RCC 7860 (cell line): ENCODE measurements at places on chromosomes 6 and 20.
A peak's percentile ranks its signal among the peaks of the same experiment; 100 is the strongest.

GRCh38 chr6:85756982-85757381 is 114.3 kb upstream of the SYNCRIP start:
- DNase-seq: no peak

GRCh38 chr6:7264041-7264440 is 49.0 kb downstream of the SSR1 start:
- DNase-seq: no peak

GRCh38 chr6:105514306-105514705 is 111.4 kb upstream of the PREP start:
- DNase-seq: no peak

GRCh38 chr6:92433911-92434310 is 985.4 kb downstream of the EPHA7 start:
- no peak for DNase-seq

- DNase-seq: no peak
Measured at GRCh38 chr6:101705866-101706265, 312.4 kb downstream of the GRIK2 start.

DNA sequence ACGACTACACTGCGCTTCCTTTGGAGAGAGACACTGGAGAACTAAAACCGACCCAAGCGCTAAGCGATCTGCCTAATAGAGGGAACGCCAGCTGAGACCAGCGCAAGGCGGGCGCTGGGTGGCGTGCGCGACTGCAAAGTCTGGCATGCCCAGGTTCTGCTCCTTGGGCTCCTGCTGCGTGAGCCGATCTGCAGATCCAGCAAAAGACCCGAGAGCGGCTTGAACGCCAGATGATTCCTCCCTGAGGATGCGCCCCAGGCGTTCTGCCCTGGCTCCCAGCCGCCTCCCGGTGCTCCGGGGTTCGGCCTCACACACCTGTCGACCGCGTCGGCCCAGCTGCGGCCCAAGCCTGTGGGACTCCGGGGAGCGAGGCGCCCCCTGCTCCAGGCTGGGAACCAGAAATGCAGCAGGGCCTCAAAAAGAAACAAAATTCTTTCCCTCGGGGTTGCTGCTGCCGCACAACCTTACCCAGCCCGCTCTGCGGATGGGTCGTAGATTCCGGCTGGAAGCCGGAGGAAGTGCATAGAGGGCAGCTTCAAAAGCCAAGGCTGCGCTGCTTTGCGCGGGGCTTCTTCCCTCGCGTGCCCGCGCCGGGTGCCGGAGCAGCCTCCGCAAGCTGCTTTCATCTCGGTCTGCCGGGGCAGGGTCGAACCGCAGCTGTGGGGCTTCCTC is 17.9 kb upstream of the PRDM13 start:
- no peak for DNase-seq

GRCh38 chr20:59157531-59157930 is 6.1 kb upstream of the ZNF831 start:
- DNase-seq: no peak

- no peak for DNase-seq
Measured at GRCh38 chr6:14770572-14770971, 475.3 kb upstream of the JARID2 start.

- no peak for DNase-seq
Measured at GRCh38 chr6:91442342-91442741, 855.5 kb upstream of the MAP3K7 start.

GRCh38 chr6:136956590-136957544 is 34.8 kb downstream of the SLC35D3 start:
- no peak for DNase-seq

DNA sequence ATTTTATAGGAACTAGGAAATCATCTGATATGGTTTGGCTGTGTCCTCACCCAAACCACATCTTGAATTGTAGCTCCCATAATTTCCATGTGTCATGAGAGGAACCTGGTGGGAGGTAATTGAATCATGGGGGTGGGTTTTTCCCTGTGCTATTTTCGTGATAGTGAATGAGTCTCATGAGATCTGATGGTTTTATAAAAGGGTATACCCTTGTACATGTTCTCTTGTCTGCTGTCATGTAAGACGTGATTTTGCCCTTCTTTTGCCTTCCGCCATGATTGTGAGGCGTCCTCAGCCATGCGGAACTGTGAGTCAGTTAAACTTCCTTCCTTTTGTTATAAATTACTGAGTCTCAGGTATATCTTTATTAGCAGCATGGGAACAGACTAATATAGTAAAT is 27.9 kb downstream of the EPM2A start:
- no peak for DNase-seq

DNA sequence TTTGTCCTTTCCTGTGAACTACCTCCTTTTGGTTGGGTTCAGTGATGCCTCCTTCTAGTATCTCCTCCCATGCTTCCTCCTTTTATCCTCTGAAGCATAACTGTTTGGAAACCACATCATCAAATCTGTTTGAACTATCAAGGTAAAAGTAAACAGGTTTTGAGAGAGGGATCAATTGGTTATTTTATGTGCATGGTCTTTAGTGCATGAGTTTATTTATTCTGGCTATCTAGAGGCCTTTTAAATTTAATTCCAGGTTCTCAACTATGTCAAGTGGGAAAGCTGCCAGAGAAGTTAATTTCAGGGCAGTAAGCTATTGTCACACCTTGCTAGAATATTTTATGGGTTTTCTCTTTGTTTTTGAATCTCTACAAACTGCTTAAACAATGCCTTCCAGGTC is 54.1 kb downstream of the WASF1 start:
- no peak for DNase-seq

DNA sequence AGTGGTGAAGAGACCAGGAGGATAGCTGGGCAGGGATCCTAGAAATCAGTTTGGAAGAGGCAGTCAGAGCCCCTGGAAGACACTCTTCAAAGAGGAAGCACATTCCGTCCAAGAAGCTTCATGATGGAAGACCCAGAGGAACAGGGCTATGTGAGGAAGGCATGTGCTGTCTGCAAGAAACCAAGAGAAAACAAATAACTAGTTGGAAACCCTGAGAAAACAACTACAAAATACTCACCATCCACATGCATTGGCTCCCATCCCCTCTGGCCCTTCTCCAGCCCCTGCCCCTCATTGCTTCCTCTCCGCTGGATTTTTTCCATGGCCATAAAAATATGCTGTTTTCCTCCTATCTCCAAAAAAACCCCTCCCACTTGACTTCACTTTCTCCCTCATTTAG is 40.9 kb upstream of the SMOC2 start:
- no peak for DNase-seq

GRCh38 chr20:50852085-50852484 is 57.2 kb downstream of the BCAS4 start:
- DNase-seq: no peak

DNA sequence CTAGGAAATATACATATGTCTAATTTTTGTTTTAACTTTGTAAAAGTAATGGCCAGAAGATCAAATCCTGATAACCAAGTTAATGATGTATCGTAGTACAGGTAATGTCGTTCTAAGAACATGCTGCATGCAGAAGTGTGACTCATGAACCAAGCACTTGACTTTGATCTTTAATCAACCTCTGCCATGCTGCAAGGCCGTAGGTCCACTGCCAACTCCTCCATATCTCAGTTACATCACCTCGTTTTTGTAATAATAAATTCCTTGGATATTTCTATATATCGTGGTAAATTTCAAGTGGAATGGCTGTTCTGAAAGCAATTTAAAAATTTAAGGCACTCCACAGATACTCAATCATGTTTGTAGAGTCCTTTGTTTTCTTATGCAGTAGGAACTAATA is 771.7 kb downstream of the EPHA7 start:
- DNase-seq: no peak

DNA sequence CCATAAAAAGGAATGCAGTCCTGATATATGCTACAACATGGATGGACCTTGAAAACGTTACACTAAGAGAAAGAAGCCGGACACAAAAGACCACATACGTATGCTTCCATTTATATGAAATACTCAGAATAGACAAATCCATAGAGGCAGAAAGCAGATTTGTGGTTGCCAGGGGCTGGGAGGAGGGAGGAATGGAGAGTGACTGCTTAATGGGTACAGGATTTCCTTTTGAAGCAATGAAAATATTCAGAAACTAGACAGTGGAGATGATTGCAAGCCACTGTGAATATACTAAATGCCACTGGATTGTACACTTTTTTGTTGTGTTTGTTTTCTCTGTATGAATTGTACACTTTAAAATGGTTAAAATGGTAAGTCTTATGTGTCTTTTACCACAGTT is 29.4 kb upstream of the CDKN1A start:
- DNase-seq: no peak

GRCh38 chr20:50601511-50602431 is 89.6 kb downstream of the RIPOR3 start:
- no peak for DNase-seq

DNA sequence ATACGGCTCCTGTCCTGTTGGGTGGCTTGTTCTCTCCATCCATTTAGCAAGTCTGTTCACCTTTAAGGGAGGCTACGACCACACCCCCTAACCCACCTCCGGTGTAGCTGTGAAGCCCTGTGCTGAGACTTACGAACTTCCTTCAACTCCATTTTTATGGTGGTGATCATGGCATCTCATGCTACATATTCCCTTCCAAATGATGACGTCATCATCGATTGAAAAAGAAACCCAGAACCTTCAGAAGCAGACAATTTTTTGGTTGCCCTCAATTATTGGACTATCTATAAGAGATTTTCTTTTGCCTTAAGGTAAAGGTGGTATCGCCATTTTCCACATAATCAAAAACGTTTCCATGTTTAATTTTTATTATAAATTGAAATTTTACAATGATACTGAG is 389.0 kb downstream of the CBLN4 start:
- DNase-seq: no peak

GRCh38 chr6:148221196-148221979 is 121.2 kb upstream of the SASH1 start:
- DNase-seq: peak; percentile 23

DNA sequence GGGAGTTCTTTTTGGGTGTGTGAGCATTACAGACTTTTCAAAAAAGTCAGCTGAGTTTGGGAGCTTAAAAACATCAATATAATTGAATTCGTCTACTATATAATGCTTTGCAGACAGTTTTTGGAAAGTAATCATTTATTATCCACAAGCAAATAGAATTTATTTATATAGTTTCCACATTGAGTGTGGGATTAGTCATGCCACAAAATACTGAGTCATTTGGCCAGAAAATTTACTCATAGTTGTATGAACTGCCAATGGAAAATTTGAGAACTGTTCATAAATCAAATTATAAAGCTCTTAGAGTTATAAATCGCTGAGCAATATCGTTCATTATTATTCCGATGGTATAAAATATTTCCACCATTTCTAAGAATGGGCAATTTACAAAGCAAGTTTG is 5.0 kb downstream of the BEND6 start:
- peak; percentile 28 for DNase-seq

DNA sequence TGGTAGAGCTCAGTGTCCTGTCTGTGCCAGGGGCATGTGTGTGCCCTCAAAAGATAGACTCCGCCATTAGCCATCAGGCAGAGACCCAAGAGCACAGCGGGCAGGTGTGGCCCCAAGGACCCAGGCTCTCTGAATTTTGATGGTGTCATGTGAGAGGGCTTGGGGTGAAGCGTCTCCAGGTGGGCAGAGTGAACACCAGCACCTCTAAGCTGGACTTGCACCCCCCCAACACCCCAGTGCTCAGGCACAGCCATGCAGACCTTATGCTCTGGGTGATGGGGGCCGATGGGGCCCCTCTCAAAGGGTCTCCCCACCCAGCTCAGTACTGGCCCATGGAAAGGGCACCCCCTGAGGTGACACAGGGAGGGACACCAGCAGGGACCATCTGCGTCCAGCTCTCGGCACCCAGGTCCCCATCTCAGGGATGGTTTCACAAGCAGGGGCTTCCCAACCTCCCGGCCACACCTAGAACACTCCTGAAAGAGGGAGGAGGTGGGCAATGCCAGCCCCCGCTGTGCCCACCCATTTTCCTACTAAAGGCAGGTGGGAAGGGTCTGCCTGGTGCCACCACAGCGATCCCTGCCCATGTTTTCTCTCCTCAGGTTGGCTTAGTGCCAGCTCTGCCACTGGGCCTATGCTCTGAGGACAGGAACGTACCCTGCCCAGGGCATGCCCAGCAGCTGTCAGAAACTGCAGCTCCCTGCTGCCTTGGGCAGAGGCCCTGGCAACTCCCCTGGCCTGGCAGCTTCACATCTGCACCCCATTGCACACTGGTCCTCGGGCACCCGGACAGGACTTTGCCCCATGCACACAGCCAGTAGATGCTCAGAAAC is 3.5 kb downstream of the CST7 start:
- DNase-seq: no peak

- DNase-seq: peak; percentile 1
Measured at GRCh38 chr20:14450256-14450655, 112.8 kb upstream of the FLRT3 start.

GRCh38 chr6:153392156-153392555 is 261.1 kb upstream of the RGS17 start:
- DNase-seq: no peak

DNA sequence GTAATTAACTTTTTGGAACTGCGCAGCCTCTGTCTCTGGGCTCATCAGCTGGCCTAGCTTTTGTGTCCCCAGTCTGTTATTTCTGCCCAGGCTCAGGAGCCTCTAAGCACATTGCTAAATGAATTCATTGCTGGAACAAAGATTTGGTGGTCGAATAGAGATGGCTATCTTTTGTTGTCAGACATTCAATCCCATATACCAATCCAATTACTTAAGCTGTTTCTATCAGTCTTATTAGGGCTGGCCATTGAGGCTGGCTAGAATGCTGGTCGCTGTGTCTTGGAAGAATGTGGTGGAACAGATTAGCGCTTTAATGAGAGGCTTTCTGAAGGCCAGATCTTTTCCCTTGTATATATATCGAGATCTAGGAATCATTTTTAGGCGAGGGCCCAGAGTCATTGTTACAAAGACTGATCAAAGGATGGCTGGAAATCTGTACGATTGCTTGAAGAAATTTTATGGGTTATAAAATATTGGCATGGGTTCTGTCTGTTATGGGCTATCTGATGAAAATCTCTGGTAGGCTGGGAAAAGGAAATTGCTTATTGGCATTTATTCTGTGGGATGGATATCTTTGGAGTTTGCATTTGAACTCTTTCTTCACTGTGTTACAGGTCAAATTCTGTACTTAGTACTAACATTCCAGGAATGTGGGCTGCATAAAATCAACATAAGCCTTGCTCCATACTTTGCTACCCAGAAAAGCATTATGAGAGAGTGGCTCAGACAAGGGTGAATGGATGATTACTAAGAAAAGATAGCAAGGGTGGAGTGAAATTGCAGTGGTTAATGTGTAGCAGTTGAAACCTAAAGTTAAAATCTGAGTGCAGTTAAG is 34.8 kb upstream of the JAG1 start:
- DNase-seq: peak; percentile 74

DNA sequence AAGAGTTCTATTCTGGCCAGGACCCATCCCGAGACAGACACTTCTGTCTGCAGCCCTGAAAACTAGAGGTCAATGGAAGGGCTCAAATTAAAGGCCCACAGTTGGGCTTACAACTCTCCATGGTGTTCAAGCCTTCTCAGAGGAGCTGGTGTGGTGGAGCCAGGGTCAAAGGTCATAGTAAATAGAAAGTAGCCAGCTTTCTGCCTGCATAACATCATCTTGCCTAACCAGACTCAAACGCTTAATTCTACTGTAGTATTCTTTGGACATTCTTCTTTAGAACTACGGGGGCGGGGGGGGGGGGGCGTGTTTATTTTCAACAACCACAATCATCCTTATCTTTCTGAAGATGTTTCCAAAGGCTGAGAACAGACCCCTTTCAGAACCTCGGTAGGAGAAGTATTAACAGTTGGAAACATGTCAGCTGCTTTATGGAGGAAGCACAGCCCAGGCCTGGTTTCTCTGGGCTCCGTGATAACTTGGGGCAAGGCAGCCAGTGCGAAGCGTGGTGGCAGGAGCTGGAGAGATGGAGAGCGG is 1.5 kb upstream of the RREB1 start:
- DNase-seq: no peak

- peak; percentile 44 for DNase-seq
Measured at GRCh38 chr6:52089758-52090348, 2.4 kb upstream of the PKHD1 start.
